GM23338 (cell line): ENCODE measurements at places on chromosomes 7 and 10. TPM values are rescaled to one million over a fixed set of nuclear protein-coding genes. Genes with fewer than 3 reads are reported as not detected.

The PAPOLB gene
- total RNA-seq = 0.27 and 0.42 TPM in 2 replicates

The C7orf57 gene
- 0.42 and 1.6 TPM in 2 replicates for total RNA-seq

The IQCE gene
- 5.0 and 6.5 TPM in 2 replicates for total RNA-seq

The ERVW-1 gene
- total RNA-seq = 0.07 TPM in 1 of 2 replicates, not detected in the other

The PHKG1 gene
- total RNA-seq = not detected in 2 replicates

The H2BK1 gene
- total RNA-seq = not detected in 2 replicates

The GJD4 gene
- 0.35 TPM in 1 of 2 replicates, not detected in the other for total RNA-seq

The MRLN gene
- not detected in 2 replicates for total RNA-seq

The SPAG6 gene
- total RNA-seq = 0.12 TPM in 1 of 2 replicates, not detected in the other

The DRGX gene
- total RNA-seq = not detected in 2 replicates

The COL1A2 gene
- 61.6 and 67.0 TPM in 2 replicates for total RNA-seq

The GOLGA7B gene
- total RNA-seq = 0.14 and 0.16 TPM in 2 replicates

The OR2A1 gene
- total RNA-seq = 0.10 TPM in 1 of 2 replicates, not detected in the other

The CTTNBP2 gene
- total RNA-seq = 22.7 and 26.8 TPM in 2 replicates

The MYOZ1 gene
- 2.4 and 3.2 TPM in 2 replicates for total RNA-seq

The RBP3 gene
- not detected in 2 replicates for total RNA-seq

The MPP7 gene
- total RNA-seq = 8.0 and 9.4 TPM in 2 replicates

The UNC5B gene
- total RNA-seq = 25.2 and 31.2 TPM in 2 replicates

The ZNF655 gene
- 55.8 and 61.3 TPM in 2 replicates for total RNA-seq

The TMEM273 gene
- not detected in 2 replicates for total RNA-seq

The RADIL gene
- total RNA-seq = 7.8 and 9.8 TPM in 2 replicates

The STARD3NL gene
- total RNA-seq = 54.3 and 55.3 TPM in 2 replicates

The KDM7A gene
- total RNA-seq = 9.4 and 10.8 TPM in 2 replicates

The MSS51 gene
- 3.9 and 5.1 TPM in 2 replicates for total RNA-seq

The ACHE gene
- total RNA-seq = 1.5 and 3.7 TPM in 2 replicates

The GALNT17 gene
- 51.2 and 65.6 TPM in 2 replicates for total RNA-seq

The PAPSS2 gene
- 17.1 and 19.6 TPM in 2 replicates for total RNA-seq

The UNCX gene
- total RNA-seq = not detected in 2 replicates

The AS3MT gene
- total RNA-seq = 8.8 and 10.5 TPM in 2 replicates

The NXPH1 gene
- 3.0 and 5.2 TPM in 2 replicates for total RNA-seq

The HOXA7 gene
- not detected in 2 replicates for total RNA-seq

The NEBL gene
- 9.5 and 11.4 TPM in 2 replicates for total RNA-seq

The INMT gene
- total RNA-seq = 0.19 and 1.1 TPM in 2 replicates

The CALCR gene
- 1.4 and 1.6 TPM in 2 replicates for total RNA-seq

The OR13A1 gene
- total RNA-seq = 0.12 TPM in 1 of 2 replicates, not detected in the other

The BTBD16 gene
- total RNA-seq = not detected in 2 replicates

The OR2A7 gene
- 1.6 and 2.2 TPM in 2 replicates for total RNA-seq

The LIPF gene
- not detected in 2 replicates for total RNA-seq

The TMEM140 gene
- not detected in 2 replicates for total RNA-seq

The CDHR1 gene
- 6.6 and 6.7 TPM in 2 replicates for total RNA-seq

The EXOSC1 gene
- 63.6 and 66.3 TPM in 2 replicates for total RNA-seq

The SGCE gene
- 46.1 and 52.1 TPM in 2 replicates for total RNA-seq

The SYT15B gene
- total RNA-seq = 0.08 and 0.24 TPM in 2 replicates

The CTAGE8 gene
- 0.52 and 1.4 TPM in 2 replicates for total RNA-seq

The SPAM1 gene
- not detected in 2 replicates for total RNA-seq

The PDIA4 gene
- total RNA-seq = 326 and 332 TPM in 2 replicates

The STOX1 gene
- total RNA-seq = 2.2 and 2.7 TPM in 2 replicates
